ENCODE measurements at places on chromosomes 6 and 20. TPM values are rescaled to one million over a fixed set of nuclear protein-coding genes. Genes with fewer than 3 reads are reported as not detected.
A peak's percentile ranks its signal among the peaks of the same experiment; 100 is the strongest.

- H3K36me3 ChIP-seq = no peaks in the 10 kb centered on the region
- no peaks in the 10 kb centered on the region for H3K4me1 ChIP-seq
- peak; percentile 29 for DNase-seq
- H3K27ac ChIP-seq = no peak overlapping the region
- H3K4me3 ChIP-seq = no peak overlapping the region
- no peaks in the 10 kb centered on the region for H3K27me3 ChIP-seq
Measured at GRCh38 chr6:87391334-87391733, 16.4 kb upstream of the CFAP206 start.

The SLC32A1 gene
- not detected for total RNA-seq

DNA sequence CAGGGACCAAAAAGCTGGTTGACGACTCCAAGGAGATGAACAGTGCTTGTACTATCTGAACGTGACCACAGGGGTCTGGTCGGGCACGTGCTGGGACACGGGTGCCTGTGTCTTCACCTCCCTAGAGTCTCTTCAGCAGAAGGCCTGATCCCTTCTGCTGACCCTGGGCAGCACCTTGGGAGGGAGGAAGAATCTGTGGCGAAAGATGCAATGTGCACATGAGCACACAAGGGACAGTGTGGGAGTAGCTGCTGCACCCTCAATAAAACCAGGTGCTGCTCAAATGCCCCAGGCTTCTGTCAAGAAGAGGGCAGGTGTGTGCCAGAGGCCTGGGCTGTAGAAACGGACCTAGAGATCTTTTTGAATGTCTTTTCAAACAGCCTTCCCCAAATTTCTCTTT is 130.6 kb upstream of the THBS2 start:
- H3K27ac ChIP-seq = no peak overlapping the region
- no peak for DNase-seq
- H3K4me3 ChIP-seq = no peak overlapping the region
- H3K4me1 ChIP-seq = no peaks in the 10 kb centered on the region
- H3K36me3 ChIP-seq = no peaks in the 10 kb centered on the region
- H3K27me3 ChIP-seq = peaks cover 7% of the 10 kb centered on the region

DNA sequence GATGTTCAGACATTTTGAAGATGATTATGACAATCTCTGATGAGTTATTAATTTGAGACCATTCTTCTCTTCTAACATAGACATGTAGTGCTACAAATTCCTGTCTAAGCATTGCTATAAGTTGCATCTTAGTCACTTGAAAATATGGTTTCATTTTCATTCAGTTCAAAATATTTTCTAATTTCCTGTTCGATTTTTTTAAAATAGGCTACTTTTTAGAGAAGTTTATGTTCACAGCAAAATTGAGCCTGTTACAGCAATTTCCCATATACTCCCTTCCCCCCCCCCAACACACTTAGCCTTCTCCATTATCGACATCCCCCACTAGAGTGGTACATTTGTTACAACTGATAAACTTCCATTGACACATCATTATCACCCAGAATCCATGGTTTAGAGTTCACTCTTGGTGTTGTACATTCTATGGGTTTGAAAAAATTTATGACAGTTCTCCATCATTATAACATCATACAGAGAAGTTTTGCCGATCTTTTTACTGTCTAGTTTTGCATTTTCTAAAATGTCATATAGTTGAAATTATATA is 31.2 kb downstream of the PLAGL1 start:
- no peak for DNase-seq
- H3K27ac ChIP-seq = no peak overlapping the region
- no peaks in the 10 kb centered on the region for H3K27me3 ChIP-seq
- peaks cover 2% of the 10 kb centered on the region for H3K4me1 ChIP-seq

GRCh38 chr20:60139663-60140446 is 181.6 kb downstream of the CDH26 start:
- no peak for DNase-seq
- H3K27me3 ChIP-seq = no peaks in the 10 kb centered on the region
- no peak overlapping the region for H3K27ac ChIP-seq
- H3K4me1 ChIP-seq = peaks cover 11% of the 10 kb centered on the region
